ENCODE measurements at places on chromosomes 3 and 15.
A peak's percentile ranks its signal among the peaks of the same experiment; 100 is the strongest.

GRCh38 chr3:157618075-157618760 is 115.0 kb upstream of the VEPH1 start:
- peak; percentile 53 for DNase-seq

DNA sequence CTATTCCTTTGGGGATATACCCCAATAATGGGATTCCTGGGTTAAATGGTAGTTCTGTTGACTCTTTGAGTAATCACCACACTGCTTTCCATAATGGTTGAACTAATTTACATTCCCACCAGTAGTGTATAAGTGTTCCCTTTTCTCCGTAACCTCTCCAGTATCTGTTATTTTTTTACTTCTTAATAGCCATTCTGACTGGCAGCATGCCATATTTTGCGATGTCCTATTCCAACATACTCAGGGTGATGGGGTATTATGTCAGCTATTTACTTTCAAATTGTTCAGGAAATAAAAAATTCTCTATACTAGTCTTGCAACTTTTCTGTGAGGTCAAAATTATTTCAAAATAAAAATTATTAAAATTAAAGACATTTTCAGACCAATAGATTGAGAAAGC is 9.1 kb upstream of the PARP14 start:
- no peak for DNase-seq

GRCh38 chr15:101389362-101389761 is 94.3 kb upstream of the SNRPA1 start:
- no peak for DNase-seq

DNA sequence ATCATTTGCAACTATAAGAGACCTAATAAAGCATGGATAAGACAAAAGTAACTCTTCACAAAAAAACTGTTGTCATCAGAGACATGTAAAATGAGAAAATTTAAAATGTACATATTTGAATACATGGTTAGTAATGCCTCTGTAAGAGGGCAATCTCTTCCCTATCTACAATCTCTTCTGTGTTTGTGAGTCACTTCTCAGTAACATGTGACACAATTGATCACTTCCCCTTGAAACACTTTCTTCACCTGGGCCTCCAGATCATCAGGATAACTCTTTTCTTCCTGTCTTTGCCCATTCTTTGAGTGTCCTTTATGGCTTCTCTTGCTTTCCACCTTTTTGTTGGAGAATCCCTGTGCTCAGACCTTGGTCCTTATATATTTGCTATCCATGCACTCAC is 50.4 kb downstream of the TFDP2 start:
- DNase-seq = no peak

- DNase-seq = peak; percentile 46
Measured at GRCh38 chr3:48679411-48680391, 6.0 kb downstream of the NCKIPSD start.

- no peak for DNase-seq
Measured at GRCh38 chr15:89462198-89462912, 34.0 kb downstream of the RHCG start.

GRCh38 chr3:149812165-149812605 is 830 bp upstream of the RNF13 start:
- DNase-seq = no peak

DNA sequence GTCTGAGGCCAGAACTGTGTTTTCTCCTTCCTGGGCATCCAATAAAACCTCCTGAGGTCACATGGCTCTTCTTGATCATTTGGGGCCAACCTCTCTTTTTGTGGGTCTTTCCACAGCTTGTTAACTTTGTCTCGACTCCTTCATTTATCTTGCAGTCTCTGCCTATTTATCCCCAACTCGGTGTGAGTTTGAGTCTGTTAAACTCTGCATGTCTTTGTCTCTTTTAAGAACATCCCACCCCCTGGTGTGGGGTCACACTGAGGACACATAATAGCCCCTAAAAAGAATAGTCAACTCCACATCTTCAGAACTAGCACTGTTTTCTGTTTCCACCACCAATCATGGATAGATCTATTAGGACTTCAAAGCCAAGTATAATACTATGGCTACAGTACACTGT is 187.2 kb downstream of the TLE3 start:
- DNase-seq = no peak

DNA sequence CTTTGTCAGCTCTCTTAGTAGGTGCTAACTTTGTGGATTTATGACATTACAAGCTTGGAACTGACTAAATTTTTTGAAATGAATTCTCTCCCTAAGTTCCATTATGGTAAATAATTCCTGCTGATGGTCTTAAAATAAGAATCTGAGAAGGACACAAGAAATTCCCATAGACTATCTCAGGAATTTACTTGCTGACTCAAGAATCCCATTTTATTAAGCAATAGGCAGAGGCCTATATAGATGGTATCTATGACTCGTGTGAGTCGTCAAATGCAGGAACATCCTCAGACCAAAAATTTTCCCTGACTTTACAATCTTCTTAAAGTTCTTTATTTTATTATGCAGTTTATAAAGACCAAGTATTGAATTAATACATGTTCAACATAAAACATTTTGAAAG is 30.7 kb upstream of the CBLB start:
- no peak for DNase-seq

GRCh38 chr3:38283810-38284755 is 2.0 kb downstream of the SLC22A14 start:
- no peak for DNase-seq

DNA sequence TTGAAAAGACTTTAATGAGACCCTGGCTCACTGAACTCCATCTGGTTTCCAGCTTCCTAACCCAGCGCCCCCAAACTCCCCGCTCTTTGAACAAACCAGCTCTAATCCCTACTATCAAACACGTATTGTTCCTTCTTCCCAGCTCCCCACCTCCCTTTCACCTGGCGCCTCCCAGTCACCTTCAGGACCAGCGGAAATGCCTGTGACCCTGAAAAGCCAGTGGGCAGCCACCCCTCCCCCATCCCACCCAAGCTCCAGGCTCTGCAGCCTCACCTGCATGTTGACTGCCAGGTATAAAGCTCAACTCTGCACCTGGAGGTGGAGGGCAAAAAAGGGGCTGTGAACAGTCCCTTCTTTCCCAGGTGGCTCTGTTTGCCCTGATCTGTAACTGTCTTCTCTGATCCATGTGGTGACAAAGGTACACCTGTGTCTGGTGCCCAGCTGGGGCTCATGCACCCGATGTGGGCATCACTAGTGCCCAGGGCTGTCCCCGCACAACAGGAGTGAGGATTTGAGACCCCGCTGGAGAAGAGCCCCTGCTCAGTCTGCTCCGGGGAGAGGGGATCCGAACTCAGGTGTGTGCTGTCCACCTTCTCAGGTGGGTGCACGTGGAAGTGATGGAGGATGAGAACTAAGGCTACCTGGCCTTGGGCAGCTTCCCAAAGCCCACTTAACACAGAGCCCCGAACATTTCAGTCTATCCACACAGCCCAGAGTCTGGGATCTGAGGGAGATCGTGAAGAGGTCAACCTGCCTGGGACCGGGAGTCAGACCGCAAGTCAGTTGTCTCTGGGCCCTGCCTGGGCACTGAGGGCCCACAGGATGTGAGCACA is 128.9 kb downstream of the NSMCE3 start:
- no peak for DNase-seq

- DNase-seq = no peak
Measured at GRCh38 chr3:52140000-52140399, 14.2 kb downstream of the POC1A start.

DNA sequence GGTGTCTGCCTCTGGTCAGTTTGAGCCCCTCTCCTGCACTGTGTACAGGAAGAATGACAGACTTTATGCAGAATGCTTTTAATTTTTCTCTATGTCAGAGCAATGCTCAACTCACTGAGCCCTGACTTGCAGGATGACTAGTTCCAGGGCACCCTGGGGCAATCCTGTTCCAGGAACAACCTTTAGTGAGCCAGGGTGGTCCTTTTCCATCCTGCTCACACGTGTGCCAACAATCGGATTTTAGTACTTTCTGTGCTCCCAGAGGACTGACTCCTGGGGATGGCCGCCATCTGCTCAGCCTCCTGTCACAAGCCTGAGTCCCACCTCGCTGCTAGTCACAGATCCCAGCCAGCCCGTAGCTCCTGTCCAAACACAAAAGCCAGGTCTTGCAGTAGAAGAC is 48.2 kb upstream of the ALDH1A3 start:
- DNase-seq = no peak

DNA sequence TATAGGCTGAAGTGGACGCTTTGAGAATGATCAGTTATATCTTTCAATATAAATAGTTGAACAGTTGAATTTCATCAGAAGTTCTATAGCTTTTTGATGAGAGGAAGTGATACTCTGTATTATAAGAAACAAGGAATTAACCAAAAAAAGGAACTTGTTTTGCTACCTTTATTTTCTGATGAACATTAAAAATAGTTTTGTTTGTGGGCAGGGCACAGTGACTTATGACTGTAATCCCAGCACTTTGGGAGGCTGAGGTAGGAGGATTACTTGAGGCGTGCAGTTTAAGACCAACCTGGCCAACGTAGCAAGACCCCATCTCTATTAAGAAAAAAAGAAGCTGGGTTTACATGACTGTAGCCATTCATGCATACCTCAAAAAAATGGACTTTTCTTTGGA is 16.7 kb downstream of the BLOC1S6 start:
- no peak for DNase-seq

- DNase-seq = no peak
Measured at GRCh38 chr3:36579746-36580145, 184.6 kb downstream of the DCLK3 start.

DNA sequence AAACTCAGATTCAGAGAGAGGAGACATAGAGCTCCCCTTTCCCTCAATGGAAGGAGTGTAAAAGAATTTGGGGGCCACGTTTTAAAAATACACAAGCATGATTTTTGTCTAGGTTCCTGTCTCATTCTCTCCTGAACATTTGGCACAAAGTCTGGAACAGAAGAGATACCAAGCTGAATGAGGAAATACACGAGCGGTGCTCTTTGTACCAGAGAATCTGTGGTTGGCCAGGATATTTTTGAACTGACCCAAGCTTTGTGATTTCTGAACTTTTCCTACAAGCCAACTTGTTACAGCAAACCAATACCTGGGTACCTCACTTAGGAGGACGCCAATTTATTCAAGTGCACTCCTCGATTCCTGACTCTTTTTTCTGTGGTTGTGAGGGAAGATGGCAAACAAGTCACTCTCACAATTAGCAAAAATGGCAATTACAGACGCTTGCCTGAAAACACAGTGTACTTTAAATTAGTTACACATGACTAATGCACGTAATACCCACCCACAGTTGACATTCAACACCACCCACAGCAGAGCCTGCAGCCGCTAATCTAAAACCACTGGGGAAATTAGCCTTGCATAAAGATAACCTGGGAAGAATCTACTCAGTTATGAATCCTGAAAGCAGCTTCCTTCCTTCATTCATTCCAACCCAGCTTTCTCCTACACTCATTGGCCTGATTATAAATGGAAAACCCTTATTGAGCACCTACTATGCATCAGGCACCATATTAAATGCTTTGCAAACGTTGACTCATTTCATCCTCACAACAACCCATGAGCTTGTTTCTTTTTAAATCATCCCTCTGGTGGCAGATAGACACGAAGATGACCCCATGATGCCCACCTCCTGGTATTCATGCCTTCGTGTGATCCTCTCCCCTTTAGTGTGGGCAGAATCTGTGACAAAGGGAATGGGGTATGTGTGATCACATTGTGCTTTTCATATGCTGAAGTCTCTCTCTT is 293.5 kb downstream of the KBTBD8 start:
- DNase-seq = no peak

- peak; percentile 13 for DNase-seq
Measured at GRCh38 chr3:190811775-190812480, 50.6 kb downstream of the GMNC start.

GRCh38 chr15:31237043-31237324 is 89.7 kb upstream of the KLF13 start:
- no peak for DNase-seq

DNA sequence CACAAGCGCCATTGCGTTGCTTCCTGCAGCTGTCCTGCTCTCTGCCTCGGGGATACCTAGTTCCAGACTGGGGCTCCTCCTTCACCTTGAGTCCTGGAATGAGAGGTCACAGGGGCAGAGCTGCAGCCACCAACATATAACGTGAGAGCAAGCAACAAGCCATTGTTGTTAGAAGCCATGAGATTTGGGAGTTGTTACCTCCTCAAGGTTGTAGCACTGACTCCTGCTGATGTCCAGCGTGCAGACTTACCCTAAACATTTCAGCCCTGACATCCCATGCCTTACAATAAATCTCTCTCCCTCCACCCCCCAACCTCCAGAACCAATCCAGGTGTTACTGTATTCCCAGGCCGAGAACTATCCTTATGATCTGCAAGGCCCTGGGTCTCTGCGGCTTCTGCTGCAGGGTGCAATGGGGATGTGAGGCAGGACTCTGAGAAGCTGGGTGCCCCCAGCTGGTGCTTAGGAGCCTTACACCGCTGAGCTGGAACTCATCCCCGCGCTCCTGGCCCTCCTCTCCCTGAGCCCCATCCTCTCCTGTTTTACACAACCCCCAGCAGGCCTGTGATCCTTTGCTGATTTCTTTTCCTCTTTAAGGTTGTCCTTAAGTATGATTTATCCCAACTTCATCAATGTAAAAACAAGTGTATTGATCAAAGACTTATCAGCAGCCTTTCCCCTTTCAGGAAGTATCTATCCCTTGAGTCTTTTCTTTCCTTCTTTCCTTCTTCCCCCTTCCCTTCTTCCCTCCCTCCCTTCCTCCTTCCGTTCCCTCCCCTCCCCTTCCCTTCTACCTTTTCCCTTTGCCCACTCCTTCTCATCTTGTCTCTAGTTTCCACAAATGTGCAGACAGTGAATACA is 84.2 kb upstream of the ABHD2 start:
- no peak for DNase-seq

- DNase-seq = no peak
Measured at GRCh38 chr3:37321377-37321781, 147.0 kb upstream of the LRRFIP2 start.

- DNase-seq = no peak
Measured at GRCh38 chr3:141228395-141228794, 3.2 kb upstream of the PXYLP1 start.

DNA sequence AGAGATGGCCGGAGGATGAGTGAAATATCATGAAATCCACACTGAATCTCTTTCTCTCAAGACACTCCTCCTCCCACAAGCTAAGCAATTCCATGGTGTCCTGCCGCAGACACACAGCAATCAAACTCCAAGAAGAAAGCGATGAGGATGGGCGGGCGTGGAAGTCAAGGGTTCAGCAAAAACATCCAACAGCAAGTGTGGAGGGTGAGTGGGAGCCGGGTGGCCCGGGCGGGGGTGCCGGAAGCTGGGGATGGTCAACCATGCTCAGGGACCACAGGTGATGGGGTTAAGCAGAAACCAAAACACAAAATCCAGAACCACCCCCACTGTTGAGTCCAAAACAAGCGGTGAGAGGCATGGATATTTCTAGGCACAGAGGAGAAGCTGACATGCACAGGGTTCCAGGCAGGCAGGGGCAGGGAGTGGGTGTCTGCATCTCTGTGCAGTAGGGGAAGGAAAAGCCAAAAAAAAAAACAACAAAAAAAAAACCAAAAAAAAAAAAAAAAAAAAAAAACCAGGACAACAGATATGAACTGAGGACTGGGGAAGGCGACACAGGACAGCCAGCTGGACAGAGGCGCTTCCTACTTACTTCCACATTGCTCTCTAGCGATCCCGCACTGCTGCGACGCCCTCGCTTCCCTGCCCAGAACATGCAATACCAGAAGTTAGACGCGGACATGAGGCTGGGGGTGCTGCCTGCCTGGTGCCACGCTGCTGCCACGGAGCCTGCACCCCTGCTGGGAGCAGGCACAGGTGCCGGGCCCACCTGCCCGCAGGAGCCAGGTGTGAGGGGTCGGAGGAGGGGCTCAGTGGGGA is 61.0 kb upstream of the RPL32 start:
- DNase-seq = no peak
